Ecto neural progenitor cell (in vitro differentiated cells): ENCODE measurements at places on chromosomes 7 and 10.

- DNase-seq: no peak
Measured at GRCh38 chr7:132430861-132431822, 145.1 kb downstream of the PLXNA4 start.

DNA sequence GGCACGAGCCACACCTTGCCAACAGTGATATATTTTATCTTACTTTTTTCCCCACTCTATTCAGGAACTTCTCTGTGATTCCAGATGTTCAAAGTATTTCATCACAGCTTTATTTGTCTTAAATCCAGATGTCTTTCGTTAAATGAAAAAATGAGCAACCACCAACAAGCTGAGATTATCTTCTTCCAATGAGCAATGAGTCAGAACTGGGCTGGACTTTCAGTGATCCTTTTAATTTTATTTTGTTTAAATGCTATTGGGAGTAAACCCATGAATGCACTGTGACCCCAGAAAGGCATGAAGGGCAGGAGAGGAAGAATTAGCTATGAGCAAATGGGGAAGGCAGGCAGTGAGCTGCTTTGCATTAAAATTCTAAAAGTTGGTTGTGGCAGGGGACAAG, 77.6 kb upstream of the IMMP2L start:
- no peak for DNase-seq

DNA sequence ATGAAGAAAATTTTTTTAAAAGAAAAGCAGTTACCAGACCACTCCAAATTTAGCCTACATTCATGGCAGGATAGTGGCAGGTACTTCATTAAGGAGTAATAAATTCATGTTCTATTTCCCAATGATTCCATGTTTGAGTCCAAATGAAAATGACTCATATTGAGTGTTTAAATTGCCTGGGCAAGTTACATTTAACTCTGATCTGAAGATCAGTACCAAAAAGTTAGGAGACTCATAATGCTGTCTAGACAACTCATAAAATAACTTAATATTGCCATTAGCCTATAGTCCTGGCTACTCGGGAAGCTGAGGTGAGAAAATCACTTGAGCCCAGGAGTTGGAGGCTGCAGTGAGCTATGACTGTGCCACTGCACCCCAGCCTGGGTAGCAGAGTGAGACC, 13.0 kb downstream of the BRAF start:
- no peak for DNase-seq

DNA sequence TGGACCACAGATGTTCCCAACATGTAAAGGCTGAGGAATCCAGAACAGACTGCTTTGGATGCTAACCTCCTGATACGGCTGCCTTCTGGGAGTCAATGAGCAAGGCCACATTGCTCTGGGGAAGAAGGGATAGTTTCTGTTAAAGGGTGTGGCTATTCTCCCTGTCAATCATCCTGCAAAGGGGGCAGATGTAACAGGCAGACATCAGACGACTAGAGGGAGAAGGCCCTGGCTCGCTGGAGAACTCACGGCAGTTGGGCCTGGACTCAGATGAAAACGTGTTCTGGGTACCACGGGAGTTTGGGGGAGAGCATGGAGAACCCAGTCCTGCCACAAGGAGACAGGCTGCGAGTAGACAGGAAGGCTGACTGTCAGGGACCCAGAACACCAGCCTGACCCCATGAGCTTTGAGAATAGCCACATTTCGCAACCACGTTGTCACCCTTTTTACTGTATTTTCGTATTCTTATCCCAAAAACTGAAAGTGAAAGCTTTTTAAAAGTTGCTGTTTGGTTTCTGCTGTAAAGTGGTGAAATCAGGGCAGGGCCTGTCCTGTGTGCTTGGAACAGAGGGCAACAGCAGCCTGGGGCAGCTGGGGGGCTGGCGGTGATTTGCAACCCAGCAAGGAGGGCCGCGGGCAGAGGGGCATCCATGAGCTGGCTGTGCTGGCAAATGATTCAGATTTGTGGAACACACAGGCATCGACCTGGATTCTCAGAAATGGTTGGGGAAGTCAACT, 95.3 kb downstream of the MYOF start:
- no peak for DNase-seq

GRCh38 chr10:120022357-120022756, 129.8 kb downstream of the SEC23IP start:
- DNase-seq: no peak

GRCh38 chr10:70295321-70295720, 11.5 kb upstream of the NPFFR1 start:
- no peak for DNase-seq
